CD4-positive, alpha-beta T cell treated with Interleukin-6 at 100 ng/mL for 8 hours (primary cell): ENCODE measurements at places on chromosomes 11 and 22.
A peak's percentile ranks its signal among the peaks of the same experiment; 100 is the strongest.

DNA sequence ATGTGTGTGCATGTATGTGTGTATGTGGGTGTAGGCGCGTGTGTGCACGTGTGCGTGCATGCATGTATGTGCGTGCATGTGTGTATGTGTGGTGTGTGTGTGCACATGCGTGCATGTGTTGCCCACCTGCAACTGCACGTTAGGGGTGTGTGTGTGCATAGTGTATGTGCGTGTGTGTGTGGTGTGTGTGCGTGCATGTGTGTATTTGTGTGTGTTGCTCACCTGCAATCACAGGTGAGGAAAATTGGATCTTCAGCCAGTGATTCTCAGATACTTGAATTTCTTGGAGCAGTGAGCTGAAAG is 54.3 kb downstream of the ST14 start:
- DNase-seq: no peak

DNA sequence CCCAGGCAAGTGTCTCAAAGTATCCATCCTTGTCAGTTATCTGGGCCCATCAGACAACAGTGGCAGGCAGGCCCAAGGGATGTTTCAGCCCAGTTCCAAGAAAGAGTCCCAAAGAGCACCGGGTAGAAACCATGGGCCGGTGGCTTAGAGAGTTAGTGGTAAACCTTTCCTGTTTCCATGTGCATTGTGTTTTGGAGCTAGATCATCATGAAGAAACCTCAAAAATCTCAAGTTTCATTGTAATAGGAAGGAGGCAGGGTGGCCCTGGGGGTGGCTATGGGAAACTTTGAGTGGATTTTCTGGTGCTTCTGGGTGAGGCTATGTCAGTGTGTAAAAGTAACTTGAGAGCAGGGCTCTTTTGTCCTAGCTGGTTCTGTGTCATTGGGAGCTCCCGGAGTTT is 68.1 kb downstream of the UBASH3B start:
- DNase-seq: no peak

- DNase-seq: no peak
Measured at GRCh38 chr22:19111140-19111539, 11.1 kb downstream of the DGCR2 start.

GRCh38 chr11:11553573-11553972 is 68.2 kb downstream of the GALNT18 start:
- DNase-seq: no peak

- DNase-seq: no peak
Measured at GRCh38 chr11:131223198-131223991, 147.0 kb upstream of the NTM start.

DNA sequence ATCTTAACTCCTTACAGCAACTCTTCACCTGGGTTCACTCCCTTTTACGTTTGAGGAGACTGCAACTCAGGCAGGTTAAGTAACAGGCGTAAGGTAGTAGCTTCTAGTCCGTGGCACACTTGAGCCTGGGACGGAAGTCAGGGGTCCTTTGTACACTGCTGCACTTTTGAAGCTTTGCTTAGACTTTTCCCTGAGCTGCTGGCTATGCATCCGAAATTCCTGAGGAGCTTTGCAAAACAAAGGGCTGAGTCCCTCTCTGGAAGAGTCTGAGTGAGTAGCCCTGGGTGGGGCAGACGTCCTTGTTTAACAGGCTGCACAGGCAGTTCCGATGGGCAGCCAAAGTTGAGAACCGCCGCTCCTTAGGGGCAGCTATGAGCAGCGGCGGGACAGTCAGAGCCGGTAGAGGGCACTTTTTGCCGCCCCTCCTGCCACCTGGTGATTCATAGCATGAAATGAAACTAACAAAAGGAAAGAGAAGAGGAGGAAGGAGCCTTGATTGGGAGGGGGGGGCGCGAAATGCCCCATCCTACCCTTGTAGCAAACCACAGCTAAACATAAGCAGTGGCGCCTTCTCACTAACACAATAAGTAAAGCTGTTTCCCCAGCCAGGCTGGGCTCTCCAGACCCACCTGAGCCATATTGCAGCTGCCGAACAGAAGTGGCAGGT is 1.4 kb downstream of the TMEM109 start:
- DNase-seq: peak; percentile 76

GRCh38 chr11:47372422-47372821 is 5.9 kb downstream of the SPI1 start:
- DNase-seq: no peak

GRCh38 chr11:132357811-132358572 is 987.6 kb downstream of the NTM start:
- no peak for DNase-seq

DNA sequence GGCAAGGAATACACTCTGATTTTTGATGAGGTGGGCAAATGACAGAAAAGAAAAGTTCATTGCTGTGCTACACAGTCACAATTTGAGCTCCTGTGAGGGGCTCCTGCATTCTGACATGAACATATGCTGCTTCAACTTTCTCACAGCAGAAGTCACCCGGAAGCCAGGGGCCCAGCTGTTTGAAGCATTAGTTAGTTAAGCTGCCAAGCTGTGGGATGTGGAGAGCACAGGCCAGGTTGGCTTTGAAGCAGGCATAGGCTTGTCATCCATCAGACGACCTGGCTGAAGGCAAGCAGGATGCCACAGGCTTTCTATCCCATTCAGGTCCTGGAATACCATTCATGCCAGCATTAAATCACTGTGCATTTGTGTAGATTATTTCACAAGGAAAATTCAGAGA is 63.1 kb downstream of the MTNR1B start:
- DNase-seq: no peak

DNA sequence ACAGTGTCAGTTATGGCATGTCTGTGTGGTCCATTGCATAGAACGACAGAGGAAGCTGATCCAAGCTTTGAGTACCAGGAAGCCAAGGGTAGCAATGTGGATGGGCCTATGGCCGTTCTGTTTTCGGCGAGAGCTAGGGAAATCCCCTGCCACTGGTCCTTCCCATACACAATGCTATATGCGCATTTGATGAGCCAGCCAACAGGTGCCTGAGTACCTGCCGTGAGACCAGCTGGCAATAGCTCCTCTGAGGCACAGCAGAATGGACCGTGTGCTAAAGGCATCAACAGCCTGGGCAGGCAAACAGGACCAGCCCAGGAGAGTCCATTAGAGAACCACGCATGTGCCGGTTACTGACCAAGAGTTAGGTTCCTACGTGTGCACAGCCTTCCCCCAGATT is 753.0 kb downstream of the NTM start:
- DNase-seq: no peak

GRCh38 chr22:43154887-43155536 is 3.7 kb downstream of the TSPO start:
- no peak for DNase-seq

- no peak for DNase-seq
Measured at GRCh38 chr11:98944461-98944860, 76.3 kb upstream of the CNTN5 start.

DNA sequence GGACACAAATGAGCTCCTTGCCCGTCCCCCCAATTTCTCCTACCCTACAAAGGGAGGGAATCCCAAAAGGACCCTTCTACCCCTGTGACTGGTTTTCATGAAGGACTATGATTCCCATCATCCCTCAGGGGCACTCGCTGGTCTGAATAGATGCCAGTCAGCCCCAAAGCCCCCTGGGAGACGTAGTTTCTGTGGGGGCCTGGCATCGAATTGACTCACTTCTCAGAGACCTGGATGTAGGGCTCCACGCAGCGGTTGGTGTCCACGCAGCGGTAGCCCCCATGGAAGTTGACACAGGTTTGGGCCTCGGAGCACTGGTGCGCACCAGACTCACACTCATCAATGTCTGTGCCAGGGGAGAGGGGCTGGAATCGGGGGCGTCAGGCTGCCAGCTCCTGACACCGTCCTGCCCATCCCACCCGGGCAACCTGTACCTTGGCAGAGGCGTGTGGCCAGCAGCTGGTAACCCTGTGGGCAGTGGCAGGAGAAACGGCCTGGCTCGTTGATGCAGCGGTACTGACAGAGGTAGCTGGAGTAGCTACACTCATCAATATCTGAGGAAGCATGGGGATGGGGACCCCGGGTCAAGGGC is 4.4 kb downstream of the EFEMP2 start:
- DNase-seq: no peak

- no peak for DNase-seq
Measured at GRCh38 chr11:86446163-86446923, 71.7 kb downstream of the CCDC81 start.

- no peak for DNase-seq
Measured at GRCh38 chr11:122157653-122158161, 41.7 kb upstream of the BLID start.

DNA sequence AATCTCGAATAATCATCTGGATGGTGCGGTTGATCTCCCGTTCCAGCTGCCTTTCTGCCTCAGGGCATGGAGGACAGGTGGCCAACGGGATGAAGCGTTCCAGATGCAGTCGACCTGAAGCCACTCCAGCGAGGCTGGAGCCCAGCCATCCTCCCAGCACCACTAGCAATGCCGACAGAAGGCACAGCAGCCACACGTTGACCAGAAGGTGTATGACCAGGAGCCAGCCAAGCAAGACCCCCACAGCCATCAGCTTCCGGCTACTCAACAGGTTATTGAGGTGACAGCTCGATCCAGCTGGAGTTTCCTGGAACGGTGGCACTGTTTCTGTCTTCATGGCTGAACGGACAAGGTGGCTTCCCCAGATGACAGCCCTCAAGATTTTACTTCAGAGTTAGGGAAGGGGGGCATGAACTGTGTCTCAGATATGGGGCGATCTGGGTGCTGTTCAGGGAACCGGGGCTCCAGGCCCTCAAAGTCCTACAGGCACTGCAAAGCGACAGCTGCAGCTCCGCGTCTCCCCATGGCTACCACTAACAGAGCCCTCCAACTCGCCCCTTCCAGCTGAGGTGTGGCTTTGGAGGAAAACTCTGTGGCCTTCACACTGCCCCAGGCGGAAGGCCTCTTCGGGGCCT is 559 bp downstream of the SNX19 start:
- DNase-seq: peak; percentile 3

GRCh38 chr11:7251487-7251835 is 243 bp upstream of the SYT9 start:
- DNase-seq: no peak

- DNase-seq: no peak
Measured at GRCh38 chr11:70506658-70506970, 108.3 kb downstream of the CTTN start.

DNA sequence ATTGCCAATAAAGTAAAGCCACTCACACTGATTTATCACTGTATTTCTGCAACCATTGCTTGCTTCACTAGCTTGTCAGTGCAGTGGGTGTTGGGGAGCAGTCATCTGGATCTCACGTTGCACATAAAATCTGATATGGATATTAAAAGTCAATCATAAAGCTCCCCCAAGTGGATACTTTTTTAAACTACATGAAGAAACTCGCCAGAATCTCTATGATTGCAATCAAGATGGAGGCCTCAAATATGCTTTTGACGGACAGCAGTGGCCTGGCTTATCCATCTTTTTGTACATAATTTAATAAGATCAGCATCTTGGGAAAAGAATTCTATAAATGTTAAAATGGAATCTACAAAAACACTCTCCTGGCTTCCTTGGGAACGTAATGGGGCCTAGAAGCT is 137.7 kb downstream of the WT1 start:
- no peak for DNase-seq

GRCh38 chr11:70005107-70005818 is 72.9 kb upstream of the ANO1 start:
- no peak for DNase-seq

- no peak for DNase-seq
Measured at GRCh38 chr11:119797123-119797611, 68.2 kb upstream of the NECTIN1 start.

- DNase-seq: no peak
Measured at GRCh38 chr11:77027275-77027674, 6.9 kb upstream of the B3GNT6 start.

DNA sequence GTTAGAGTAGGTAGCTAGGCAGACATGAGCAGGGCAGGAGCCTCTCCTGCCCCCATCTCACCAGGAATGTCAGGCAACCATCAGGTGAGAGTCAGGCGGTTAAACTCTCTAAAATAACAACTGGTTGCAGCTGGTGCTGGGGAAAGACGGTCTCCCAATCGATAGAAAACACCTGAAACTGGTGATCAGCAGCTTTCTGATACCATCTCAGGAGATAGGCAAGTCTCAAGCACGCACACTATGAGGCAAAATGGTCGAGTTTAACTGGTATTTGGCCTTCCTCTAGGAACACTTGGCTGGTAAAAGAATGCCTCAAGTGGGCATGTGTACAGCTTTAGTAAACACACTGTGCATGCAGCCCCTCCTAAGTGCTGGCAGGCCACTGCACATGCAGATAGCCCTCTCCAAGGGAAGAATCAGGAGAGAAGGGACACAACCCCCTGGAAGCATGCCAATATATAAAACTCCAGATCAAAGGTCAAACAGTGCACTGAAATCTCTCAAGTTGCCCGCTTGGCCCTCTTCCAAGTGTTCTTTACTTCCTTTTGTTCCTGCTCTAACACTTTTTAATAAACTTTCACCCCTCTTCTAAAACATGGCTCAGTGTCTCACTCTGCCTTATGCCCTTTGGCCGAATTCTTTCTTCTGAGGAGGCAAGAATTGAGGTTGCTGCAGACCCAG is 88.7 kb downstream of the USP35 start:
- DNase-seq: no peak

- no peak for DNase-seq
Measured at GRCh38 chr22:47207387-47207786, 444.9 kb downstream of the TBC1D22A start.

- DNase-seq: no peak
Measured at GRCh38 chr11:70651031-70651430, 252.7 kb downstream of the CTTN start.

DNA sequence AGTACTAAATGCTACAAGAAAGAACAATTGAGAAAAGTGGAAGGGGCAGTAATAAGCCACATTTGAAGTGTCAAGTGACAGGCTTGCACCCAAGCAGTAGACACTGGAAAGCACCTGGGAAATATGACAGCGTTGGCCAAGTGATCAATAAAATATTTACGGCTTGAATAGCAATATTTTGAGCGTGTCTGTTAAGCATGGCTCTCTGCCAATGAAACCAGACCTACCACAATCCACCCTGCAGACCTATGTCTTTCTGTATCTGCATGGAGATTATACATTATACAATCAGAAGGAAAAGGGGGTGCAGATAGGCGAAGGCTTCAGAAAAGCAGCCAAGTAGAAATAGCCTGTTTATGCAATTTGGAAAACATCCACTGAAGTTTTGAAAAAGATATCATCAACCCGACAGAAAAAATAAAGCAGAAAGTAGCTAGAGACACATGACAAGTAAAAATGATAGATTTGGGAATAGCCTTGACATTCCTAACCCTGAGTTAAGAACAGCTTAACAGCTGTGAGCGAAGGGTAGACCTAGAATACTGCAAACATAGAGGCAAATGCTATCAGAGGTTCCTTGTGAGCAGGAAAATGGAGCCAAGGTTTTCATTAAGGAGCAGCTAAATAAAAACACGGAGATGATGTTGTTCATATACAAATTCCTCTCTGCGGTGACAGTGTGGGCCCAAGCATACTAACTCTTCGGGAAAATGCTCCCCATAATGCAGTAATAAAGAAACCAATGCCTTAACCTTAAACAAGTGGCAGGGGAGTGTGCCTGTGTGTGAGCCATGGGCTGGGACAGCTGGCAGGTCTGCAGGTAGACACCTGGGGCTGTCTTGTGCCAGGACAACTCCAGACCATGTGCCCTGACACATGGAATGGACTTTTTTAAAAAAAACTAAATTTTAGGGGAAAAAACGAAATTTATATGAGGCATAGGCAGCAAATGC is 71.3 kb downstream of the ETS1 start:
- DNase-seq: no peak
